ENCODE measurements at places on chromosomes 16 and 17.

DNA sequence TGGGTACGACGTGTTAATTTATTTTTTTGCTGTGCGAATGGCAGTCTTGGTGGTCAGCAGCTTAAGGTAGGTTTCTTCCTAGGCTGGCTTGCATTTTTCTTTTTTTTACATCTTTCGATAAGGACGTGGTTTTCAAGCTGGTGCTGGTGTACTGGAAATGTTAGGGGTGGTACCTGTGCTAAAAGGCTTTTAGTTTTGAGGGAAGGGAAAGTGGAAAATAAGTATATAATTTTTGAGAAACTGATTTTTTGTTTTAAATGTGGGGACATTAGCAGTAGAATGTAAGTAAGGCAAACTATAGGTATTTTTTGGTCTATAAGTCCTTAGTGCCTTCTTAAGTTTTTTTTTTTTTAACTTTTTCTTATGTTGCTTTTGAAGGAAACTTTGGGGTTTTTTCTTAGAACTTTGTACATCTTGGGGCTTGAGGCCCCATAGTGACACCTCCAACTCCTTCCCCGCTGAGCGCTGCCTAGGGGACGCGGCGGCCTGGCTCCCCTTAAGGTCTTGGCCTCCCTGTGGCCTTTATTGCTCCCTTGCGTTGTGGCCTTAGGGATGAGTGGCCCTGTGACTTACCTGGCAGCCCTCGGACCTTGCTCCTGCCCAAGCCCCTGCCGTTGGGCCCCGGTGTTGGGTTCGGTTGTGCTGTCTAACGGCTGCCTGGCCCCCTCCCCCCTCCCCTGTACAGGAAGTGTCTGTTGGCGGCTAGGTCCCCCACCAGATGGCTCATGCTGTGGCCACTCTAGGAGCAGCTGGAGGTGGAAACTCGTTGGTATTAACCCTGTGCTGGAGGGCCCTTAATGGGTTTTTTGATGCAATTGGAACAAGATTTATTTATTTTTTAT is 88.0 kb upstream of the RPRML start:
- peak; percentile 87 for DNase-seq

DNA sequence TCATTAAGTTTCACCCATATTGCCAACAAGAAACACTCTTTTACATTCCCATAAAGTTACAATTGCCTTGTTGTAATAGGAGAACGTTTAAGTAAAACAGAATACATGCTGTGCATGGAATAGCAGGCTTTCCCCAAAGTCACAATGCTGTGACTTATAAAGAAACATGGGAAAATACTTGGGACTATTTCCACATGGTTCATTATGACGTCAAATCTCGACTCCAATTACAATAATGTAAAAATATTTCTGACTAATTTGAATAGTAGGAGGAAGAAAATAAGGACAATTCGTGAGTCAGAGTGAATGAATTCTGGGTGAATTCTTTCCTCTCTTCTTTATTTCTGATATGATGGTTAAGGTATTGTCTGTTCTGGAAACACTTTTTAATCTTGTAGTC is 52.8 kb downstream of the CDH11 start:
- DNase-seq, result no peak

DNA sequence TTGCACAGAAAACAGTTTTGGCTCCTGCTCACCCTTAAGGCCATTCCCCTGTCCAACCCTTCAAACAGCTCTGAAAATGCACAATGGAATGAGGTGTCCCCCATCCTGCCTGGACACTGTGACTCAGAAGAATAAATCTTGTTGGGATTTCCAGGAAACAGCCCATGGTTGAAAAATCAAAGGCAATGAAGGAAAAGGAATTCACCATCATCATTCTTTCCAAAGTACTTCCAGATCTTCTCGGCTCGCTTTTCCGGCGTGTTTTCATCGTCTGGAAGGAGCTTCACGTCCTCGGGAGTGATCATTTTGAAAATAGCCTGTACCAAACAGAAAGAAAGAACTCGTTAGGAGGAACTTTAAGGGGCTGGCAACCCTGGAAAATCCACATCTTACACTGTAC is 4.3 kb downstream of the RCVRN start:
- DNase-seq, result peak; percentile 64

- DNase-seq, result peak; percentile 2
These were observed 1.1 kb upstream of the NDUFAB1 start for GRCh38 chr16:23597003-23597756.

DNA sequence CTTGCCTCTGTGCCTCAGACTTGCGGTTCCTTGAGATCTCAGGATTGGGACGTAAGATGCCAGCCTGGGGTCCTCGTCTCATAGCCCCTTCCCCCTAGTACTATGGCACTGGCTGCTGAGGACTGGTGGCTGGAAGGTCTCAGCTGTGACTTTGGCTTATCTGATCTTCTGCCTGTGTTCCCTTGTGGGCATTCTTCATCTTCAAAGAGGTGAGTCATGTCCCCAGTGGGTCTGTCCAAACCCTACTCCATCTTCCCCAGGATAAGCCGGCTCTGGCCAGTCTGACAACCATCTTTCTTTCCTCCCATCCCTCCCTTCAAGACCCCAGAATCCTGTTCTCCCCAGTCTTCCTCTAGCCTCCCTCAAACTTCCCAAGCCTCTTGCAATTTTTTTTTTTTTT is 3.6 kb downstream of the CD19 start:
- DNase-seq, result no peak

DNA sequence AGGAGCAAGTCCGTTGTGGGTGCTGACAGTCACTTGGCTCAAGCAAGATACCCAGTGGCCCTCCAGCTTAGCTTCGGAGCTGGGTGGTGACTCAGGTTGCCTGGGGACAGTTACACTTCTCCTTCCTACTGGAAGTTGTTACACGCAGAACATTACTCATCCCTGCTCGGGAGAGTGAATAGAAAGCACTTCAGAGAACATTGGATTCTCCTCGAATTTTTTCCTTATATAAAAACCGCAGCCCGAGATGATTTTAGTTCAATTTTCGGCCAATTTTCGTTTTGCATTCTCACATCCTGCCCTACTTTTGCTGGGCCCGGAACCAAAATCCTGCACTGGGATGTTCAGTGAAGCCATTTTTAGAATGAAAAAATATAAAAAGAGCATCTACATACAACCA is 99.7 kb downstream of the ELAC2 start:
- no peak for DNase-seq

DNA sequence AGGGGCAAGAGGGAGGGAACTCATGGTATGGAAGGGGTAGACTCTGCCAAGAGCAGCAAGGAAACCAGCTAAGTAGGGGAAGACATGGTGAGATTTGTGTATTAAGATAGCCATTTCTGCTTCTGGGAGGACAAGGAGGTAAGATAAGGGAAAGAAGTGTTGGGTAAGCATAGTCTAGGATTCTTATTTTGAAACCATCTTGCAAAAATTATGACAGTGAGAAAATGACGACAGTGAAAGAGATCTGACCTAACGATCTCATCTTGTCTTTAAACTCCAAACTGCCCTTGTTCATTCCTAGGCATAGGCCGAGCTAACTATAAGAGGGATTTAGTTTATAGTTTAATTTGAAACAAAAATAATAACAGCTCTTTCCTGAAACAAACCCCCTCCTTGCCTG is 5.6 kb upstream of the RBL2 start:
- DNase-seq, result no peak

DNA sequence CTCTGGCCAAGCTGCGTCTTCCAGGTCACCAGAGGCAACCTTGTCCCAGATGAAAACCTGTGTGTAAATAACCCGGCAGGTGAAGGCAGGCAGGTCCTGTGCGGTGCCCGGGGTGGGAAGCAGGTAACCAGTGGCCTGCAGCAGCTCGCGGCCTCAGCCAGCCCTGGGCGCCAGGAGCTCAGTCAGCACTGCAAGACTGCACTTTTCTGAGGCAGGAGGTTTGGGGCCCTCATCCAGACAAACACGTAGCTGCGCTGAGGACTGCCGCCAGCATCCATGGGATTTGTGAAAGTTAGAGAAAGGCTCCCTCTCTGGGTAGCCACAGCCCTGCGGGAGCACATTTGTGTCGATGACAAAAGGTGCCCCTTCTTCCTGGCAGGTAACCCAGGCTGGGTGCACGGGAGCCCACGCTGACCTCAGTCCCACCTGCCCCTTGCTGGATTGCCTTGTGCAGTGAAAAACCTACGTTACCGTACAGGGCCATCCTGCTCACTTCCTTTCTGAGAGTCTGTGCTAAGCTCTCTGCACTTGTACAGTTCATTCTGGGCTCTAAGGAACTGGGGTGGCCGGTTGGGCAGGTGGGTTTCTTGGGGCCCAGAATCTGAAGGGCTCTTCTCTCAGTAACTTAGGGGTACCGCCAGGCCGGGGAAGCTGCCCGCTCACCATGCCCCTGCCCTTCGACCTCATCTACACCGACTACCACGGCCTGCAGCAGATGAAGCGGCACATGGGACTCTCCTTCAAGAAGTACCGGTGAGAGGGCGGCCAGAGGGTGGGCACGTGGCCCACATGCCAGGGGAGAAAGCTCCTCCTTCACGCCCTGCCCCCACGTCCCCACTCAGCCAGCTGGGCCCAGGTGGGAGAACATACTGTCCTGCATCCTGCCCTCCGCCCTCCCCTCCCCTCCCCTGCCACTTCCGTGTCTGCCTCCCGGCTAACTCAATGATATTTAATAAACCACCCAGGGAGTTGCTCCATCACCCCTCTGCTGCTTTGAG is 56.4 kb downstream of the MGAT5B start:
- no peak for DNase-seq

DNA sequence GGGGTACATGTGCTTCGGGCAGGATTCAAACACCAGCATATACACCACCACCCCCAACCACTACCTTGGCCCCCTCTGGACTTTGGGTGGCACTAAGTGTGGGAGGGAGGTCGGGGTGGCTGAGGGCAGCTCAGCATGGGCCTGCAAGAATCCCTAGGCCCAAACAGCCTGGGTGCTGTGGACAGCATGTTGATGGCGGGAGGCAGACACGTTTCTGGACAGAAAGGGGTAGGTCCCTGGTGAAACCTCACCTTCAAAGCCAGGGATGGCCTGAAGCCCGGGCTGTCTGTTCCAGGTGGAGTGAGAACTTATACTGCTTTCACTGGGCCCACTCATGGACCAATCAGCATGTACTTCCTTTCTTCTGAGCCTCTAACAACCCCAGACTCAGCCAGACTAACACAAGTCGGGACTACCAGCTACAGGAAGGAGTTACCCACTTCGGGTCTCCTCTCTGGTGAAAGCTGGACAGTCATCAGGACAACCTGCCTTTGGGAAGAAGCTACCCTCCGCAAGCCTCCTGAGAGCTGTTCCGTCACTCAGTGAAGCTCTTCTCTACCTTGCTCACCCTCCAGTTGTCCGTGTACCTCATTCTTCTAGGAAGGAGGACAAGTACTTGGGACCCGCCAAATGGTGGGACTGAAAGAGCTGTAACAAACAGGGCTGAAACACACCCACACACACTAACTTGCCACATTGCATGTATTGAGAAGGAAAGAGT is 203.0 kb downstream of the CPPED1 start:
- DNase-seq, result no peak

GRCh38 chr17:65271296-65271695 is 134.1 kb downstream of the RGS9 start:
- no peak for DNase-seq

DNA sequence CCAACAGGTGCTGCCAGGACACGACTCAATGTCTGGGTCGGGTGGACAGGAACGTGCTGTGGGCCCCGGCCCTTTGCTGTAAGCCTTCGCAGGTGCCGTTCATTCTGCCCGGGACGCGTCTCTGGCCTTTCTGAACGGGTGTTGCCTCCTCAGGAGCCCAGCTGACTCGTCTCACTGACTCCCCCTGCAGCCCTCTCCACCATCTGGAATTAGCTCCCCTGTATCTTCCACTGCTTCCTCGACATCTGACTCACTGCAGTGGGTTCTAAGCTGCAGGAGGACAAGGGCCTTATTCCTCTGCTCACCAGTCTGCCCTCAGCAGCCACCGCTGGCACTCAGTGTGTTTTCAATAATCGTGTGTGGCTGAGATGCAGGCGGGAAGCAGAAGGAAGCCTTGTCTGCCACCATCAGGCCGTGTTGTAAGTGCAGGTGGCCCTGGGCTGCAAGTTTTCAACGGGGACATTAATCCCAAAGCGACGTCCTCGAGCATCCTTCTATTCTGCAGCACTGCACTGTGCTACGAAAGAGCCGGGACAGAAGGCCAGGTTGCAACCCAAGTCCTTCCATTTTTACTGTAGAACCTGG is 256.2 kb downstream of the FOXL1 start:
- no peak for DNase-seq

DNA sequence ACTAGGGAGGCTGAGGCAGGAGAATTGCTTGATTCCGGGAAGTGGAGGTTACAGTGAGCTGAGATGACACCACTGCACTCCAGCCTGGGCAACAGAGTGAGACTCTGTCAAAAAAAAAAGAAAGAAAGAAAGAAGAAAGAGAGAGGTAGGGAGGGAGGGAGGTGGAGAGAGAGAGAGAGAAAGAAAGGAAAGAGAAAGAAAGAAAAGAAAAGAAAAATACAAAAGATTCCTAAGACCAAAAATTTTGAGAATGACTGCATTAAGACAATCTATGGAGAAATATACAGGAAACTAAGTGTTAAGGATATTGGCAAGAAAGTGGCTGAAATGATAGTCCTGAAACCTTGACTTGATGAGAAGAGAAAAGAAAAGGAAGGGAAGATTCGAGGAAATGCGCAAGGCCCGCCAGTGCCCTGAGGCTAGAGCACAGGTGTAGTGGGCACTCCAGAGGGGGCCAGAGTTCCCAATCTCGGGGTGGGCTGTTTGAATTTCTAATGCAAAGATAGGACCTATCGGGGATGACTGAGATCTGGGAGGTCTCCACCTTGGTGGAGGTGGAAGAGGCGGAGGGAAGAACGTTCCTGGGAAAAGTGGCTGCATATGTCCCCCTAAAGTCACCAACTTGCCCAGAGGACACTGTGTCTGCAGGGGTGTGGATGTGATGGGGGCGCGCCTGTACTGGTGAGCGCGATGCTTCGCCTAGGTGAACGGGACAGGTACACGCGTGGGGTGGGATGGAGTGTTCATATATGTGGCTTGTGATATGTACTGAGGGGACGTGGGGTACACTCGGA is 654 bp upstream of the SCNN1B start:
- no peak for DNase-seq

DNA sequence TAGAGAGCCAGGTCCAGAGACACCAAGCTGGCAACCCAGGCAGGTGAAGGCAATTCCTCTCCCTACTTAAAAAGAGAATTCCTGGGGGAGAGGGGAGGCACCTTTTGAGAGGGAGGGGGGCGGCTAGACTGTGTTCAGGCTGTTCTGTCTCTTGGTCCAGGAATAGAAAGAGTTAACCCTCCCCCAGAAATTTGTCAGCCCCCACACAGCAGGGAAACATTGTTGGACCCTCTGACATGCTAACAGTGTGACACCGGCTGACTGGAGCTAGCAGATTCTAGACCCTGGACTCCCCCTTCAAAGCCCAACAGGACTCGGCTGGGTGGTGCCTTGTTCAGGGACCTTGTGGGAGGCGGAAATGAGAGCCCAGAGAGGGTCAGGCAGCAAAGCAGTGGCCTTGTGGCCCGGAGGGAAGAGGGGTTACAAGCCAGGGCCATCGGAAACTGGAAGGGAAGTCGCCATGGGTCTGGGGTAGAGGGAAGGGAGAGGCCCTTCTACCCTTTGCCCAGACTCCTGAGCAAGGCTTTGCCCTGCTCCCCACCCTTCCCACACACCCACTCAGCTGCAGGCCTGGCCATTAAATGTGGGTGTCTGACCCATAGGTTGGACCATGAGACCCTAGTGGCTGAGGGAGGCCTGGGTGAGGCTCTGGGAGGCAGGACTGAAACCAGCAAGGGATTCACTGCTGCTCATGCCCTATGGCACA is 44.6 kb downstream of the RAI1 start:
- no peak for DNase-seq

All from muscle of arm (tissue), 14 donors.